ENCODE measurements at places on chromosomes 5 and 9. TPM values are rescaled to one million over a fixed set of nuclear protein-coding genes. Genes with fewer than 3 reads are reported as not detected.

Gene GDF9
- 0.49 TPM for total RNA-seq

Gene ENC1
- total RNA-seq, result 135 TPM

Gene ARSI
- total RNA-seq, result 0.51 TPM

Gene DMGDH
- total RNA-seq, result not detected

Gene LCN1
- not detected for total RNA-seq

Gene PPP2R2B
- total RNA-seq, result 4.1 TPM

Gene IFNA13
- total RNA-seq, result not detected

Gene ADAMTS12
- total RNA-seq, result 10.8 TPM

Gene TTLL11
- 9.1 TPM for total RNA-seq

Gene RGS3
- 36.7 TPM for total RNA-seq

Gene POLR3G
- total RNA-seq, result 10.6 TPM

Gene BRD8
- 101 TPM for total RNA-seq

GRCh38 chr5:53261245-53261644 is 151.7 kb upstream of the MOCS2 start:
- no peak for DNase-seq

DNA sequence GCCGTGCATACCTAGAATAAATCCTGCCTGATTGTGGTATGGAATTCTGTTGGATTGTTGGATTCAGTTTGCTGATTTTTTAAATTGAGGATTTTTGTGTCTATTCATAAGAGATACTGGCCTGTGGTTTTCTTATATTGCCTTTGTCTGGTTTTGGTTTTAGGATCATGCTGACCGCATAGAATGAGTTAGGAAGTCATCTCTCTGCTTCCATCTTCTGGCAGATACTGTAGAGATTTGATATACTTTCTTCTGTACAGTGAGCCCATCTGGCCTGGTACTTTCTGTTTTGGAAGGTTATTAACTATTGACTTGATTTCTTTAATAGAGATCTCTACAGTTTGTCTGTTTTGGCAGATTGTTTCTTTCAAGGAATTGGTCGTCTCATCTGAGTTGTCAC is 14.7 kb downstream of the CEP72 start:
- DNase-seq, result no peak

DNA sequence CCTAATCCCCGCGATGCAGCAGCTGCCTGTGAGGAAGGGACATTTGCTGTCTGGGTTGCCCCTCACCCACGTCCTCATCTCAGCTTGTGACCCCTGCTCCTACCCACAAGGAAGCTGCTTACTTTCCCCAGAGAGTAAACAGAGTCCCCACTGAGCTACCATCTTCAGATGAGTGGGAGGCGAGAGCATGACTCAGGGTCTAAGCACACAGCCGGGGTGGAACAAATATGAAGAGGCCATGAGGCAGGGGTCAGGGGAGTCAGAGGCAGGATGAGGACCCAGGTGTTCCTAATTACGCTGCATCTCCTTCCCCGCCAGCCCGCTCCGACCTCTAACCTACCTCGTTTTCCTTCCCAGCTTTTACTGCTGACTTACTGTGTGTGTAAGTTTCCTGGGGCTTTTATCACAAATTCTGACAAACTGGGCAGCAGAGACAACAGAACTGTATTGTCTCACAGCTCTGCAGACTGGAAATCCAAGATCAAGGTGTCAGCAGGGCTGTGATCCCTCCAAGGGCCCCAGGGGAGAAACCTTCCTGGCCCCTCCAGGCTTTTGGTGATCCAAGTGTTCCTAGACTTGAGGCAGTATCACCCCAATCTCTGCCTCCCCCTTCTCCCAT is 94.0 kb upstream of the DNAH5 start:
- no peak for DNase-seq

DNA sequence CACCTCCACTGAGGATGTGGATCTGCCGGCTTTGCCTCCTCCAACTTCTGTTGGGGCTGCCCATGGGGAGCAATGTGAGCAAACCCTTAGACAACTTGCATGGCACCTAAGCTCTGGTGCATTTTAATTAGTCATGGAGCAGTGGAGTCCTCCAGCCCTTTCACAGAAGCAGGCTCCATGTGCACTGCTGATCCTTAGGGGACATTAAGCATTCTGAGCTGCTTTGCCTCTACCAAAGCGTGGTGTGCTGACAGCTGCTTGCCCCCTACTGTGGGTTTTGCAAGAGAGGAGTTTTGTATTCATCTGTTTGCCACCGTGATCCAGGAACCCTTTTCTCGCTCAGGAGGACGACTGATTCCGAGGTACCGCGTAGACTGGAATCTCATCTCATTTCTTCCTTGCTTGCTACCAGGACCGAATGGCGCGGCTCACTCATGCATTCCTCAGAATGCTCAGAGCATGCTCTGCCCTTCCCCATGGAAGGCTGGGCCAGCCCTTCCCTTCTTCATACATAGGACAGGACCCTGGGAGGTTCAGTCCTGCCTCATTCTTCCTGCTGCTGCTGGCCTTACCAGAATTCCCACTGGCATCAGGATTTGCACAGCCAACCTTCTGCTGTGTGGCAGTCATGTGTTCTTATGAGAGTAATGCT is 432.5 kb downstream of the GADD45G start:
- DNase-seq, result no peak

DNA sequence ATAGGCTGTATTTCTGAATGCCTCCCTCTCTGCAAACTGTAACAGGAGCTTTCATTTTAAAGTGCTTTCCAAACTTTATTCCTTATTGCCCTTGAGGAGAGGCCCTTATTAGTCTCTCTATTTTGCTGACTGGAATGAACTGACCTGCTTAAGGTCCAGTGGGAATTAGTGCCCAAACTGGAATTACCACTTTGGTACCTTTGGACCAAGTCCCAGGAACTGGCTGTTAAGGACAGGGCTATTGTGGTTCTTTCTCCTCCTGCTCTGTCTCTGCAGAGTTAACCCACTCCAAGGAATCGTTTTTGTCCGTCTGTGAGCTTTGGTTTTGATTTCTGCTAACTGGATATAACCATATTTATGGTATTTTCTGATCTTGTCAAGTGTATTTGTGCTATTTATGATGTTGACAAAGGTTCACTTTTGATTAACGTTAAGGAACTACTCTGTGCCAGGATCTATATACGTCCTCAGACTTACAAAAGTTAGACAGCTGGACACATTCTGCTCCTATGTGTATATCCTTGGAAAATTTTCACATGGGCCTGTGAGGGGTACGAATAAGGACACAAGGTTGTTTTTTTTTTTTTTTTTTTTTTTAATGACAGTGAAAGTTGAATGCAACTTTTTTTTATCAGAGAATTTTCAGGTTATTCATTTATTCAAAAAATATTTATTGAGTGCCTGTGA is 189.1 kb upstream of the ANKRD55 start:
- no peak for DNase-seq

GRCh38 chr9:32573821-32574220 is 862 bp upstream of the NDUFB6 start:
- DNase-seq, result no peak

- DNase-seq, result no peak
Measured at GRCh38 chr9:125896964-125897363, 149.8 kb downstream of the PBX3 start.

GRCh38 chr5:1100664-1101574 is 10.9 kb downstream of the SLC12A7 start:
- no peak for DNase-seq

GRCh38 chr5:53884844-53885243 is 324.4 kb downstream of the NDUFS4 start:
- no peak for DNase-seq

- DNase-seq, result no peak
Measured at GRCh38 chr5:52743529-52743928, 44.2 kb upstream of the ITGA1 start.

DNA sequence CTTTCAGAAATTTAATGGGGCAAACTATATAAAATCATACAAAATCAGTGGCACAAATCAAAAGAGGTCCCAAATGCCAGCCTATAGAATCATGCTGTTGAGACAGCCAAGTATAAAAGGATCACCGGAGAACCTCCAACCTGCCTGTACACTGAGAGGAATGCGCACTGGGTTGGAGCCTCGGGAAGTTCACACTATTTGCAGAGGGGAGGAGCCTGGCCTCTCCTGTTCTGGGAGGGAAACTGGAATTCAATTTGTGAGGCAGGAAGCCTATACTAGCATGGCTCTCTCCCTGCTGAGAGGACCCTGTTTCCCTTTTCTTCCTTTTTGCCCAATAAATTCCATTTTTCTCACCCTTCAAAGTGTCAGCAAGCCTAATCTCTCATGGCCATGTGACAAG is 406.0 kb downstream of the HINT1 start:
- no peak for DNase-seq

DNA sequence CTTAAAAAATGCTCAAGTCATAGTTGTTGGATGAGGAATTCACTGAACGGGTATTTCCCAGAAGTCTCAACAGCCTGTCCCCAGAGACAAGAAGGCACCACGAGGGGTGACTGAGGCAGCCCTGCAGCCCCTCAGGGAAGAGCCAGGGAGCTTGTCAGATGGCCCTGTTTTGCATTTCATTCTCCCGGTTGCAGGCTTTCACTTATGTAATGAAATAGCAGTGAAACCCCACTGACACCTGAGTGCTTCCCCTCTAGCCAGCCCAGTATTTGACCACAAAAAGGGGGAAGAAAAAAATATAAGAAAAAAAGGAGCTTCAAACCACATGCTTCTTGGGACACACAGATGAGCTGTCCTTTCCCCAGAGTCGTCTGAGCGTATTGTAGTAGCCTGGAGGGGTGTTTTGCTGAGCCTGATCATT is 75.3 kb upstream of the IL12B start:
- DNase-seq, result no peak

GRCh38 chr9:135592625-135593024 is 31.1 kb downstream of the PAEP start:
- no peak for DNase-seq

DNA sequence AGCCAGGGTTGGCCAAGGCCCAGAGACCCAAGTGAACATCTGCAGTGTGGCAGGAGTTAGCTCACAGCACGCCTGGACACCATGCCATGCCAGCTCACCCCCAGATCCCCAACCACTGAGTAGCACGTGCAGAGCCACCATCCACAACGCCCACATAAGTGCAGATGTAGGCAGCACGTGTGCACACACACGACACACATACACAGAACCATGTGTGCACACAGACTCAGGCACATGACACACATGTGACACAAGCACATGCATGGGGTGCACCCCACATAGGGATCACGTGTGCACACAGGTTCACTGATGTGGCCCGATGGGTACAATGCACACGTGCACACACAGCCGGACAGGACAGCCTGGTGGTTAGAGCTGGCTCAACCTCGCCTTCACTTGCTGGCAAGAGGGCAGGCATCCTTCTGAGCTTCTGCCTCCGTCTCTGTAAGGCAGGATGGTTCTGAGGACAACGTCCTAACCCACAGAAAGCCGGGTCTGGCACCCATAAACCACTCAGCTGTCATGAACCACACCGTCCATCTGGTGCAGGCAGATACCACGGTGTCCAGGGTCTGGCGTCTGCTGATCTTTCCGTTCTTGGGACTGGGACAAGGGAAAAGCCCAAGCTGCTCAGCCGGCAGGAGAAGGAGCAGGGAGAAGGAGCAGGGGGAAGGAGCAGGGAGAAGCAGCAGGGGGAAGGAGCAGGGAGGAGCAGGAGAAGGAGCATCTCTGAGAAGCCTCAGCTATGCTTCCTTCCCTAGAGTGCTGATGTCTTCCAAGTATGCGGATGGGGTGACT is 12.0 kb downstream of the LRRC26 start:
- no peak for DNase-seq

GRCh38 chr9:33227008-33227398 is 13.0 kb upstream of the SPINK4 start:
- no peak for DNase-seq

- no peak for DNase-seq
Measured at GRCh38 chr9:113026200-113026599, 14.2 kb upstream of the ZNF883 start.

DNA sequence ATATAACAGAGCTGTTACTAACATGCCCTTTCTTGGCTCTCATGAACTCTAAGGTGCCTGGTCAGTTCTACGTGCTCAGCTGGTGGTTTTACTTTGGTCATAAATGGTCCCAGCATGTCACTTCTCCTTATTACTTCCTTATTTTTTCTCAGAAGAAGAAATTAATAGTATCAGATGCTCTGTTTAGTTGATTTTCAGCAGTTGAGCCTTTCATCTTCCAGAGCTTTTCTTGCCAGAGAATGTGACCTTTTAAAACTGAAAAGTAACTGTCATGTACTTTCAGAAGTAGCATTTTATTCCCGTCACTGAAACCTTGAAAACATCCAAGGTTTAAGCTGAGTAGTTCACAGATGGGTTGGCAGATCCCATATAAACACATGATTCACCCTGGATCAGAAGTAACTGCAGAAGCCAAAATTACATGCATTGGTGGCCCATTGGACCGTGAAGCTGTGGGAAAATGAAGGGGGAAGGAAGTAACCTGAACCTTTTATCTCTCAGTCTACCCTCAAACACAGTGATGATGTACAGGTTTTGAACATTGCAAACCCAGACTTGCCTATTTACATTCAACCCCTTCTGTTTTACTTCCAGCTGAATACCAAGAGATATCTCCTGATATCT is 50.5 kb downstream of the HACD4 start:
- no peak for DNase-seq

GRCh38 chr9:92608909-92609445 is 61.0 kb downstream of the IPPK start:
- DNase-seq, result no peak

GRCh38 chr5:52987711-52988331 is 1.3 kb upstream of the ITGA2 start:
- no peak for DNase-seq

DNA sequence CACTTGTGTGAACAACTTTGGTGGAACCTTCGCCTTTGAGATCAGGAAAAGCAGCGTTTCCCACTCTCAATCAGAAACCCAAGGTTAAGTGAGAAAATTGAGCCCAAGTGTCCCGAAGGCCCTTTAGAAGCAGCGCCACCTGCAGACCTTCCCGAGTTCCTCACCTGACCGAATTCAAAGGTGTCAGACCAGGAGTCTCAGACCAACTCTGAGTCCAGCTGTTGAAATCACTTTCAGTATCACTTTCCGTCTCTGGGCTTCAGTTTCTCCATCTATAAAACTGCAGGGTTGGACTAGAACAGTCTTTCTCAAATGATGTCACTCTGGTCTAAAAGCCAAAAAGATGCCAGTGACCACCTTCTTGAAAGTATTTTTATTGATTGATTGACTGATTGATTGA is 31.7 kb upstream of the GRHPR start:
- DNase-seq, result no peak

GRCh38 chr5:171891595-171891994 is 106.0 kb downstream of the SMIM23 start:
- DNase-seq, result no peak

- no peak for DNase-seq
Measured at GRCh38 chr9:70491426-70492318, 77.2 kb upstream of the KLF9 start.

- no peak for DNase-seq
Measured at GRCh38 chr9:69674716-69675438, 2.7 kb upstream of the APBA1 start.

DNA sequence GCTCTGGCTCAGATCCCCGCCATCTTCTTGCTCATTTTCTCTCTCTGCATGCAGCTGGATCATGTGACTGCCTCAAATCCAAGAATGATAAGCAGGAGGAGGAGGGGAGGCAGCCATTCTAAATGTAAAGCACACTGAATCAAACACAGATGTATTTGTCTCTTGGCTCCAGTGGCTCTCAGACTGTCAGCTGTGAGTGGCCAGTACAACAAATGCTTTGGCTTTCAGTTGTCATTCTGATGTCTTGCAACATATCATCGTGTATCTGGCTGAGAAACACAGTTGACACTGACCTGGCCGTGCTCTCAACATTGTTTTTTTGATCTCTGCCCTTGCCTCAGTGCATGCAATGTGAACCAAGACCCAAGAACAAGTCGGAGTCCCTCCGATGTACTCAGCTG is 233.1 kb downstream of the ADAMTSL1 start:
- DNase-seq, result no peak
